Adipose tissue (tissue), 3 donors: ENCODE measurements at places on chromosomes 4 and X. TPM values are rescaled to one million over a fixed set of nuclear protein-coding genes. Genes with fewer than 3 reads are reported as not detected.

The TEC gene
- polyA plus RNA-seq, result 0.83 TPM

The CRMP1 gene
- polyA plus RNA-seq, result 0.70 TPM

The CFI gene
- 19.2 TPM for polyA plus RNA-seq

The IL2 gene
- polyA plus RNA-seq, result not detected

The VGLL1 gene
- 0.15 TPM for polyA plus RNA-seq

The MCTS1 gene
- polyA plus RNA-seq, result 39.2 TPM
